ENCODE measurements at places on chromosomes 7 and 10. TPM values are rescaled to one million over a fixed set of nuclear protein-coding genes. Genes with fewer than 3 reads are reported as not detected.

CFAP58 gene
- total RNA-seq, result 1.8 TPM

GOLGA7B gene
- total RNA-seq, result 0.33 TPM

NKX1-2 gene
- total RNA-seq, result 0.05 TPM

CYP2C8 gene
- total RNA-seq, result not detected

DNA sequence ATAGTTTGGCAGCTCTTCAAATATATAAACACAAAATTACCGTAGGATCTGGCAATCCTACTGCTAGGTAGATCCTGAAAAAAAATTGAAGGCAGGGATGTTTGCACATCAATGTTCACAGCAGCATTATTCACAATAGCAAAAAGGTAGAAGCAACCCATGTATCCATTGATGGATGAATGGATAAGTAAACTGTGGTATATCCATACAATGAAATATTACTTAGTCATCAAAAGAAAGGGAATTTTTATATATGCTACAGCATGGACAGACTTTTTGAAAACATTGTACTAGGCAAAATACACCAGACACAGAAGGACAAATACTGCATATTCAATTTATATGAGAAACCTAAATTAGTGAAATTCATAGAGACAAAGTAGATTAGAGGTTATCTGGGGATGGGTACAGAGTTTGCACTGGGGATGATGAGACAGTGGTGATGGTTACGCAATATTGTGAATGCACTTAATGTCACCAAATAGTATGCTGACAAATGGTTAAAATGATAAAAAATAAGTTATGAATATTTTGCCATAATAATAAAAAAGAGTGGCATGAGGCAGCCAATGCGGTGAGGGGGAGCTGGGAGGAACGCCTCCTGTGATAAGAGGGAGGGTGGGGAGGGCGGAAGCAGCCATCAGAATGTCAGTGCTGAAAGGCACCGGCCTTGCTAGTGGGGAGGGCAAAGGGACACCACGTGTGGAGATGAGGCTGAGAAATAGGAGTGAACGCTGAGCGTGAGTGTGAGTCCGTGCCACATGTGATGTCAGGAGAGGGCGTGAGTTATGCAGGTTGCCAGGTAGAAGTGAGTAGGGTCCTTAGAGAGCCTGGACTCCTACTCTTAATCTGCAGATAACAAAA is 386.1 kb upstream of the PODXL start:
- no peak for DNase-seq

- DNase-seq, result no peak
Observed at GRCh38 chr10:70247360-70247759, 14.1 kb upstream of the PPA1 start.

DNA sequence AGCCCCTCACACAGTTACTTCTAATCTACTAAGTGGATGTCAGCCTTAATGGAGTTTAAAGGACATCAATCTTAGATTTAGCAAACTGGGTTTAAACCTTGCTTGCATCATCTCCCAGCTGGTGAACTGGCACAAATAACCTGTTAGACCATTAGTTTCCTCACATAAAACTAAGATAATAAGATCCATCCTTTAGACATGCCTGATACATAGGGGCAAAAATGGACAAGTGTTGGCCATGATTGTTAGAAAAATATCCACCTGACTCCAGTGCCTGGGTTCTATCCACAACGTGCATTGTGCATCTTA is 439.1 kb downstream of the TNS3 start:
- DNase-seq, result no peak

- no peak for DNase-seq
Observed at GRCh38 chr7:28316489-28316888, 95.8 kb upstream of the CREB5 start.

DNA sequence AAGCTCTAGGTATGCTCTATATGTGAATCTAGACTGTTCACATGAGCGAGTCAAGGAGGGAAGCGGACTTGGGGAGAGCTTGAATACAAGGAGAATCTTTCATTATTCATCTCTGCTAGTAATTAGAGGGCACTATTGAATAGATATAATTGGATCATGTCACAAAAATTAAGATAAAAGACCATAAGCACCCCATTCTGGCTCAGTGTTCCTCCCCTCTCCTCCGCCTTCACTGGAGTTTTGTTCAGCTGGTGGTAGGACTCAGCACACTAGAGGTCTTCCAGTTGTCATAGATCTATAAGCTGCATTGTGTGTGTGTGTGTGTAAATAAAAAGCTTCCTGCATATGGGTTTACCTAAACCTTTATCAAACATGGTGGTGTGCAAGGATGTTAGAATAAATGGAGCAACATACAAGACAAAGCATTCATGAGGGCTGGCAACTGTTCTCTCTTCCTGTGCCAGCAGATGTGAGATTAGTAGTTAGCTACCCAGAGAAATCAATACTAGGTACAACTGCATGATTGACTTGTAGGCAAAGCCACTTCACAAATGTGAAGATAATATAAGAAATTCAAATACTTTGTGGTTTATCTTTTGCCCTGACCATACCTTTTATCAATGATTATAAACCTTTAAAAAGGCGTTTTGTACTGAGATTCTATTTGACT is 142.6 kb downstream of the CREB5 start:
- no peak for DNase-seq

DNA sequence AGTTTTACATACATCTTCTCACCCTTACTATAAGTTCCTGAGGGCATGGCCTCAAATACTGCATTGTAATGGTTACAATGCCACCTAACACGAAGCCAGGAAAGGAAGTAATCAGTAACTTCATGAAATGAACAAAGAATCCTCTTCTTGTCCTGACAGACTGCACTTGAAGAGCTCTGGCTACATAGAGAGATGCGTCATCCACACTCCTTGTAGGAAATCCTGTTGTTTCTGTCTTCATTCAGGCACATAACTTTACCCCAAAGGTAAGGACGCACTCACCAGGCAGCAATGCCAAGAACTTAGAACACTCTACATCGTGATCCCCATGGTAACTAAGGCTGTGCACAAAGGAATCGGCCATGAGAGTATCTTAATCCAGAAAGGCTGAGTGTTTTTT is 80.3 kb upstream of the ARID5B start:
- DNase-seq, result peak; percentile 82

GRCh38 chr7:12397671-12398070 is 6.0 kb downstream of the VWDE start:
- no peak for DNase-seq

- no peak for DNase-seq
Observed at GRCh38 chr7:28224675-28225074, 44.1 kb upstream of the JAZF1 start.

Measured in HT1080 (cell line).